ENCODE measurements at places on chromosomes 5 and 9.

DNA sequence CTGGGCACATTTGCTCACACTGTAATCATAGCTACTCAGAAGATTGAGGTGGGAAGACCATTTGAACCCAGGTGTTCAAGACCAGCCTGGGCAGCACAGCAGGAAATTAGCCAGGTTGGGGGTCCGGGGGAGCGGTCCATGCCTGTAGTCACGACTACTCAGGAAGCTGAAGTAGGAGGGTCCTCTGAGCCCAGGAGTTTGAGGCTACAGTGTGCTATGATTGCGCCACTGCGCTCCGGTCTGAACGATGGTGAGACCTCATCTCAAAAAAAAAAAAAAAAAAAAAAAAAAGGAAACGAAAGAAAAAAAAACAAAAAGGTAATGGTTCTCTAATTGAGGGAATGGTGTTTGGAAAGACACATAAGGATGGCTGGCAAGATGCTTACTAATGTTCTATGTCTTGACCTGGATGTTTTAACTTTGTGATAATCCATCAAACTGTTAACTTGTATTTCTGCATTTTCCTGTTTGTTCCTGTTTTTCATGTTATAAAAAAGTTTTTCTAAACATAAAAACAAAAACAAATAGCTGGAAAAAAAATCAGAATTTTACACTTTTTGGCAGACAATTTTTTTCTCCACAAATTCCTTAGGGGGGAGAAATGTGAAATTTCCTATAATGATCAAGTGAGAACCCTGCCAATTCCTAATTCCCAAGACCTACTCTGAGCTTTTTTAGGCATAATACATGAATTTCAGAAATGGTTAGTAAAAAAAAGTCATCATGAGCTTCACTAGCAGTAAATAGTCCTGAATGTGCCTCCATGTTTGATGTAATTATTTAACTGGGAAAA, 96.9 kb downstream of the DENND1A start:
- no peak for DNase-seq

- DNase-seq = no peak
These were observed 134.2 kb downstream of the MPDZ start for GRCh38 chr9:13145340-13145739.

DNA sequence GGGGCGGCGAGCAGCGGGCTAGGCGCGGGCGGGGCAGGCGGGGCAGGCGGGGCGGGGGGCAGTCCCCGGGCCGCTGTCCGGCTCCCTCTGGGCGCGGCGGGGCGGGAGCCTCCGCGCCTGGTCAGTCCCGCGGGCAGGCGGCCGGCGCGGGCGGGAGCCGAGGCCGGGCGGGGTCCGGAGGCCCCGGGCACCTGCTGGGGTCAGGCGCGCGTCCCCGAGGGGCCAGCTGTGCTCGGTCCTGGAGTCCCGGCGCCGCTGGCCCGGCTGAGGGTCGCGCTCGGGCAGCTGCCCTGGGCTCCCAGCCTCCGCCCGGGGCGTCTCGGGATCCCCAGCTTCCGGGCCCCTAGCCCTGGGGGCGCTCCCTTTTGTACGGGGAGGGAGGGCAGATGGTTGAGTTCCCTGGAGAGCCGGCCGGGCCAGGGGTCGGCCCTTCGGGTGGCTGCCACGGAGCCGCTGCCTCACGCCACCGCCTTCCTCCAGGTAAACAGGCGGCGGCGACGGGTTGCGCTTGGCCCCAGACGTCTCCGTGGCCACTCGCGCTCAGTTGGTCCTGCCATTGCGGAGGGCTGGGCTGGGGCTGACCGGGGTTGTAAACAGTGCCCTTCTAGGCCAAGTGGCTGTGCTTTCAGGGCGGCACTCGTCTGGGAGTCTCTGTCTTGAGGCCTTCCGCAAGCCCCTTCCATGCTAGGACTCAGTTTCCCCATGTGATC, 473 bp downstream of the ZBTB34 start:
- DNase-seq = peak; percentile 14

DNA sequence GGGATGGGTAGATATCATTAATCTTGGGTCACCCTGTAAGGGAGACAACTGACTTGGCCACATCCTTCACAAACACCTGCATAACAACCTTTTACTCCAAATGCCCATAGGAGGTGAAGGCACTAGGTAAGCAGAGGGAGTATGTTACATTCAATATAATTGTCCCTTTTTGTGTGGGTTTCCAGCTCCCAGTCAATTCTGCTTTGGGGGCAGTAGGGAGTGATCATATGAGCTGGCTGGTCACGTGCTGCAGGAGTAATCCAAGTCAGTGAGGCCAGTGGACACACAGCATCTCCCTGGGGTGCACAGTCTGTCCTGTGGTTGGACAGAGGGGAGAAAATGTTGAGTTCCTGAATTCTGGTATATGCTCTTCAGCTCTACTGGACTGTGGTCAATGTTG, 1.2 kb upstream of the AGXT2 start:
- DNase-seq = no peak

- DNase-seq = no peak
These were observed 597.9 kb upstream of the SGCD start for GRCh38 chr5:155728857-155729683.

GRCh38 chr5:92332039-92332438, 948.9 kb upstream of the ARRDC3 start:
- no peak for DNase-seq

- DNase-seq = no peak
These were observed 31.3 kb downstream of the IRF1 start for GRCh38 chr5:132459031-132459982.

GRCh38 chr5:78997090-78997489, 12.0 kb upstream of the ARSB start:
- DNase-seq = no peak

DNA sequence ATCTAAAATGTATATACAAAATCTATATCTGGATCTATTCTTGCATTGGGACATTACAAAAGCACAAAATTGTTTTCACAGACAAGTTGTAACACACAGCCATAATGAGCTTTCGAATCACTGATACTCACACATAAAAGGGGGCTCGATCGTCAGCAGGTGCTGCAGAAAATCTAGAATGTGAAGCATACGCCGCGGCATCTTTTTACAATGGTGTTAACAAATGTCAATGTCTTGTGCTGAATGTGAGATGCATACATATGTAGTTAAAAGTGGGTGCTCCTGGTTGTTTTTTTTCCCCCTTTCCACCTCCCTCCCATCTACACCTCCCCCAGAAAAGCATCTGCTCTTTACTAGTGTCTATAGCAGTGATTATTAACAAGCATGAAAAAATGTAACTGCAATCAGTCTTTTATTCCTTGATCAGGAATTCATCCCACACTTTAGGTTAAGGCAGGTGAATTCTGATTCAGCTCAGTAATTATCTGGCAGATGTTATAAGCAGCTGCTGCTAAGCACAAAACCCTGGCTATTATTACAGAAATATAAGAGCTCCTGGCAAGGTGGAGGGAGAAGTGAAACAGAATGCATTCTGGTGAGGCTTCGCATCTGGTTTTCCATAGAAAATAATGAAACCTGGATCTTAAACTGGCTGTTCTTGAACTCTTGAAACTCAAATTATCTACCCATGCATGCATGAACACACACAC, 114.1 kb downstream of the MPDZ start:
- no peak for DNase-seq

GRCh38 chr9:89750117-89750791, 145.4 kb downstream of the GADD45G start:
- no peak for DNase-seq

- DNase-seq = peak; percentile 34
These were observed 1.2 kb downstream of the USP20 start for GRCh38 chr9:129836311-129837007.

DNA sequence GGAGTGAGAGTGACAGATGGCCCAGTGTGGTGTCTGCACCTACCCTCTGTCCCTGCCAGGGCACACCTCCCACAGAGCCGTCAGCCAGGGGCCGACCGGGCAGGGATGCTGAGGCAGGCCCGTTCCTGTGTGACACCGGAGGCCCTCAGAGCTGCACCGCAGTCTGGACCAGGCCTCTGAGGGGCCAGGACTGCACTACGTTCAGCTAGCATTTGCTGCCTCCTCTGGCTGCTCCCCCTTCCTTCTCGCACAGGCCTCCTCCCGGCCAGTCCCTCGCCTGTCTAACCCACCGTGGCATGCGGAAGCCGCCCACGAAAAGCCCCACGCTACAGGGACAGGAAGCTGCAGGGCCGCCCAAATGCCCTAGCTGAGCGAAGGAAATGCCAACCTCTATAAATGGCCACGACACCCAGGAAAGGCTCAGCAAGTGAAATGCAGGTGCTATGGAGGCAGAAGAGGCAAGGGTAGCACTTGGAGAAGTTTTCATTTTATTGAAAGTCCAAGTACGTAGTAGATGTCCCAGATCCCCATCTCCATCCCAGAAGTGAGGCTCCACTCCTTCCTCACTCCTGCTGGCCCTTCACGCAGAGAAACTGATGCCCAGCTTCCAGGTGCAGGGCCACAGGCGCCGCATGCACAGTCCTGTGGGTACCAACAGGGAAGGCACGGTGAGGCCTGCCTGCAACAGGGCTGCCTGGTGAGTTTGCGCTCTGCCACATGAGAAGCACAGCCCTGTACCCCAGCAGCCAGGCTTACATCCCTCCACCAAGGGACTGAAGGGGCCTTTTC, 38.7 kb downstream of the MAPK9 start:
- no peak for DNase-seq

- DNase-seq = no peak
These were observed 28.1 kb downstream of the TARS1 start for GRCh38 chr5:33468775-33469435.

GRCh38 chr9:6367128-6367890, 39.1 kb downstream of the TPD52L3 start:
- DNase-seq = no peak

DNA sequence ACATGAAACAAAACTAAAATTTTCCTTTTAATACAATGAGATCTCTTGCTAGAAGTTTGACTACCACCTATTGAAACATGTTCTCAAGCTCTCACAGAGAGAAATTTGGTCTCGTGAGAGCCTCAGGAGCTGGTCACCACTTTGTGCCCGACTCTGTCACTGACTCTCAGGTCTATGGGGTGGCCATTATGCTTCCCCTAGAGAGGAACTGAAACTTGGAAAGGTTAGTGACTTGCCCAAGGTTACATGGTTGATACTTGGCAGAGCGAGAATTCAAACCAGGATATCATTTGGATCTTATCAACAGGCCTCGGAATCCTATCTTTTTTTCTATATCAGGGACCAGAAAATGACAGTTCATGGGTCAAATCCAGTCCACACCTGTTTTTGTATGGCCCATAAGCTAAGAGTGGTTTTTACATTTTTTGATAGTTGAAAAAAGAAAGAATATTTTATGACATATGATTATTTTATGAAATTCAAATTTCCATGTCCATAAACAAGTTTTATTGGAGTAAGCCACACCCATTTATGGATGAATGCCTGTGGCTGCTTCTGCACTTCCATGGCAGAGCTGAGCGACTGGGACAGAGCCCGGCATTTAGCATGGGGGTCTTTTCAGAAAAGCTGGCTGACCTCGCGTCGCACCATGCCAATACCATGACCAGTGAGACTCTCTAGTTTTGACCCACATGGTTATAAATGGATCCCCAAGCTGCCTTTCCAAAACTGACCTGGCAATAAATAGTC, 44.8 kb upstream of the EQTN start:
- no peak for DNase-seq

All from T-helper 9 cell (primary cell).